NB4 (cell line): ENCODE measurements at places on chromosomes 16 and 17.

DNA sequence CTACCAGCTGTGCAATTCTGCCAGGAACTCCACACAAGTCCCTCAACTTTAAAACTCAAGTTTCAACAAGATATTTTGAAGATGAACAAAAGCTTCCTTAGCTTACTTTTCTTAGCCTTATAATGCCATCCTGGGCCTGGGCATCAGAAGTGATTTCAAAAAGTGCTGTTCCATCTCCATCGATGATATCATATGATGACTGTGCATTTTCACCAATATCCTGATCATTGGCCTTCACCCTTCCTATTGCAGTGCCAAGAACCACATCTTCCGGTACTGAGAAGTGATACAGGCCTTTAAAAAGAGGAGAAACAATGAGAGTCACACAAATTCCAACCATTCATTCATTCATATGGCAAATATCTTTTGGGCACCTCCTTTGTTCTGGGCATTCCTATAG, 215.4 kb downstream of the CDH8 start:
- DNase-seq = no peak

DNA sequence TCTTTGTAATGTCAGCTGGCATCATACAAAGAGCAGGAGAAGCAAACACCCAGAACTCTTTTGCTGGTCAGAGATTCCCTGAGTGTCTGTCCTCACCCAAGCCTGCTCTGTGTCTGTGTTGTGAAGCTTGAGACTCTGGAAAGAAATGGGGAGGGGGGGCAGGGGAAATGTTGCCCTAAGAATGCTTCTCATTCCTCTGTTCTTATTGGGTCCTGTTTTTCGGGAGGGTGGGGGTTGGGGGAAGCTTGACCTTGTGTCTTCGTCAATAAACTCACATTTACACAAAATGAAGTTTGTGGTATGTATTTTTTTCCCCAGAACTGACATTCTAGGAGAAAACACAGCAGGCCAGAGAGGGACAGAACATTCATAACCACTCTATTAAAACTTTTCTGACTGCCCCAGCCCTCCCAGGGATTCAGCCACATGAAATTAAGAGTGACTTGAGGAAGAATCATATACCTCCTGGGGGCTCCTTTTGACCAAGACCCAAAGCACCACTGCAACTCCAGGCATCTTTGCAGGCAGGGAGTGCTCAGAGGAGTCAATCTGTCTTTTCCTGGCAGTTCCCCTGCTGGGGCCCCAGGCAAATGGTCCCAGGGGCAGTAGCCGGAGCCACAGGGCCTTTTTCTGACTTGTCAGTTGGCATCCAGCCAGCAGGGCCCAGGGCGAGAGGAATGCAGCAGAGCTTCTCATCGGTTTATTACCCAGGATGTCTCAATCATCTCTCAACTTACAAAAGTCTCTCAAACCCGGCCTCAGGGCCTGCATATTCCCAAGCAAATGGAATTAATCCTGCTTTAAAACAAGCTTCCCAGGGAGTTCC, 5.1 kb upstream of the RASL10B start:
- DNase-seq = peak; percentile 33

DNA sequence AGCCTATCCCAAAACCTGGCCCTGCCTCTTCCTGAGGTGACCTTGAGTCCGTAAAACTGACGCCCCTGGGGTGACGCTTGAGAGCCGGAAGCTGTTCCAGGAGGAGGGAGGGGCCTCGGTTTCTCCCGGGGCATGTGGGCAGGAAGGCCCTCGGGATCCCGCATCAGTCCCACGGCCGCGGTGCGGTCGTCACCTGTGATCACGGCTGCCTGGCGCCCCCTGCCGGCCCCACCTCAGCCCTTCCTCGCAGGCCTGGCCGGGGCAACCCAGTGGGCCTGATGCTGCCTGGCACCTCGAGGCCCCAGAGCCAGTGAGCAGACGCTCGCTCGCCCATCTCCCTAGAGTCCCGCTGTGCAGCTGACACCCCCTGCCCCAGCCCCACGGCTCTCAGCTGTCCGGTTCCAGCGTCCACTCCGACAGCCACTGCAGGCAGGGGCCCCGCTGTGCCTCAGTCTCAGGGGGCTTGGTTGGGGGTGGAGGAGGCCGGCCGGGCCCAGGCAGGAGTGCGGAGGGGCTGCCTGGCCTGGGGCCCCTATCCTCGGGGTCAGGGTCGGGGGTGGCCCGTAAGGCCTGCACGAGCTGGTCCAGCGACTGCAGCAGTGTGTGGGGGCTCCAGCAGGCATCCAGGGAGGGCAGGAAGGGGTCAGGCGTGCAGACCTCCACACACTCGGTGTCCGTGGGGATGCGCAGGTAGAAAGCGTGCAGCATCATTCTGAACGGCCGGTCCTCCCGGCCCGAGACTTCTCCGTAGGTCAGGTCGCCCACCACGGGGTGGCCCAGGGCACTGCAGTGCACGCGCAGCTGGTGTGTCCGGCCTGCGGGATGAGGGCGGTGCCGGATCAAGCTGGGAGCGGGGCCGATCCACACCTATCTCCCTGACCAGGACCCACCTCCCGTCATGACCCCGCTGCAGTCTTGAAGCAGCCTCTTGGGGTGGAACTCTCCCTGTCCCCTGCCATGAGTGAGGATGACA, 2.3 kb downstream of the RPUSD1 start:
- peak; percentile 58 for DNase-seq

DNA sequence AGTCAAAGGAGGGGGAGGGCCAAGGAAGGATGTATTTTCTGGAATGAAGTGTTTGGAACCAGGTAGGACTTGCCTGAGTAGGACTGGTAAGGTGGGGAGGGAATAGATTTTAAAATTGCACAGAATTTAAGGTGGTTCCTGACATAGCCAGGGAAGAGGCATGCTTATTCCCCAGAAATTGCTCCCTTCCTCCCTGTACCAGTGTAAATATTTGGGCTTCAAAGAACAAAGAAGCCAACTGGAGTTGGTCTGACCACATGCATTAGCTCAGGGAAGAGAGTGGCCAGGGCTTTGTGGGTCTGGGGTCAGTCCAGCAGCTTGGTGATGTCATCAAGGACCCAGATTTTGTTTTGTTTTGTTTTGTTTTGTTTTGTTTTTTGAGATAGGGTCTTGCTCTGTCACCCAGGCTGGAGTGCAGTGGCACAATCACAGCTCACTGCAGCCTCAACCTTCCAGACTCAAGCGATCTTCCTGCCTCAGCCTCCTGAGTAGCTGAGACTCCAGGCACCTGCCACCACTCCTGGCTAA, 9.3 kb upstream of the MRTFB start:
- DNase-seq = no peak

GRCh38 chr17:67648032-67648905, 69.5 kb upstream of the NOL11 start:
- DNase-seq = peak; percentile 12

DNA sequence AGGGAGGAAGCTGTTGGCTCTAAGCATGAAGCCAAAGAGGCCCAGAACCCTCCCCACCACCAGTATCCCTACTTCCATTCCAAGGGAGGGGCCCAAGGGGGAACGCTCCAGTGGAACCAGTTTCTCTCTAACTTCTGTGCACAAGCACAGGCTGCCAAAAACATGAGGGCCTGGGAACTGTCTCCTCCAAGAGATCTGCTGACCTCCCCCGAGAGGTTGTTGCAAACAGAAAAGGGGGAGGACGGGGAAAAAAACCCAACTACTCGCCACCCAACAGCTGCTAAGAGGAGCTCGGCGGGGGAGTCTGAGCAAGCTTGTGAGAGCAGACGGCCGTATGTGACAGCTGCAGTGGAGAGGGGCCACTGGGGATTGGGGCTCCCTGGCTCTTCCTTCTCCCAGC, 15.7 kb upstream of the SLC35B1 start:
- peak; percentile 90 for DNase-seq

DNA sequence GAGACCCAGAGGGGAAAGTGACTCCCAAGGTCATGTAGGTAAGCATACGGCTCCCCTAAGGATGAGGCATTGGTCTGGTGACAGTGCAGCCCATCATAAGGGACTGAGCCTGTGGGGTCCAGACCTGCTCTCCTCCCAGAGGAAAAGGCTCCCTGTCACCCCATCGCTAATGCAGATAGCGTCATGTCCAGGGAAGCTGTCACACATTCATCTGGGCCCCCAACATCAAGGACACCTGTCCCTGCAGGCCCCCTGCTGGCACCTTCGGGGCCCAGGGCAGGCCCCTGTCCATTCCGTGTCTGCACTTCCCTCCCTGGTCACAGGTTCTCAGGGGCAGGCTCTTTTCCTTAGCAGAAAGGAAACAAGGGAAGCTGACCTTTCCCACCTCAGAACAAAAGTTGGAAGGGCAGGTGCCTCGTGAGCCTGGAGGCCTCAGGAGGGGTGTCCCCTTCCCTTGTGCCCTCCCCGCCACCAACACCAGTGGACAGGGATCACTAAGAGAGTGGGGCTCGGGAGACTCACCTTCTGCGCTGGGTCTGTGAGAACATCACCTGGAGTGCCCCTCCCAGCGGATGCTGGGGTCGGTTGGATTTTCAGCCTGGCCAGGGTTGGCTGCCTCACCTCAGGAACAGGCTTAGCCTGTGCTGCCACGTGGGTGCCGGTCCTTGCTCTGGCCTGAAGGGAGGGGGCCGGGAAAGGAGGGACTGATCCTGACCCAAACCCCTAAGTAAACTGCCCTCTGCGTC, 17.3 kb upstream of the LASP1NB start:
- DNase-seq = no peak
